Left kidney (tissue), 8 donors: ENCODE measurements at places on chromosomes 3 and 15.

GRCh38 chr3:78941587-78941986, 826.2 kb downstream of the ROBO1 start:
- no peak for DNase-seq

- DNase-seq: peak; percentile 64
Measured at GRCh38 chr3:129942296-129942695, 32.2 kb upstream of the TRH start.

DNA sequence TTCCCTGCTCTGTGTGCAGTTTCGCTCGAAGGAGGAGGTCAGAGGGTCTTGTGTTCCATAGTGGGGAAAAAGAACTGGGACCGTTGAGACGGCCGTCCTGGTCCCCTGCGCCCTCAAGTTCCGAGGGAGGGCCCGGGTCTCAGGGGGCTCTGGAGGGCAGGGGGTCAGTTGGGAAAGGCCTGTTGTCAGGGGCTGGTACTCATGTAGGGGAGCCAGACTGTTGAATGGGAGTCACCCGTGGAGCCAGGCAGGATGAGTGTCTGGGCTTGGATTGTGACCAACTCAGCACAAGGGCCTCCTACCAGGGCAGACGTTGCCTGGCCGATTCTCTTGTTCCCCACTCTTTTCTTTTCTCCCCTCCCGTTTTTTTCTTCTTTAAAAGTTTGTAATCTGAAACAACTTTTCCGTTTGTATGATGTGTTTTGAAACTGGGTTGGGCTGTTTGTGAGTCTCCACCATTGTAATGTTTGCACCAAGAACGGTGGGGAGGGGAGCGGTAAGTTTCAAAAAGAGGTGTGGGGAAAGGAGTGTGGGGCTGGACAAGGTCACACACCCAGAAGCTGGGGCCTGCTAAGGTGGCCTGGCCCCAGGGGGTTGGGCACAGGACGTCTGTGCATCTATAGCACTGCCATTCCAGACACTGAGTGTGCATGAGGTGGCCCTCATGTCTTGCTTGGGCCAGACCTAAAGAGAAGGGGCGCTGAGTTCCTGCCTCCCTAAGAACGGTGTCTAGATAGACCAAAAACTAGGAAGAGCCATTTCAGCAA, 1.1 kb downstream of the CMTM7 start:
- DNase-seq: peak; percentile 33

DNA sequence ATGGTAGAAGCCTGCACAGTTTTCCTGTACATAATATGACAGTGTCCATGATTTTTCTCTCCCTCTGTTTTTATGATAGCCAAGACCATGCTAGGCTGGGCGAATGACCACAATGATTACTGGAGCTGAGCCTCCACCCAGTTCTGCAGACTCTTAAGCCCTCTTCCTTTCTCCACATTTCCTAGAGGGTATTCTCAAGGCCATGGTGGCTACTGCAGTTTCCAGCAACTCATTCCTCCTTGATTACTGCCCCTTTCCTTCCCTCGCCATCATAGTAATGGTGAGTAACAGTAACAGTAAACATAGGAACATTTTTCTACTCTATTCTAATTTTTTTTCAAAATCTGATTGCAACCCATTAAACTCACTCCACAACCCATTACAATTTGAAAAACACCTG, 20.2 kb downstream of the TNIK start:
- DNase-seq: no peak

GRCh38 chr3:9897408-9898372, 5.0 kb upstream of the IL17RE start:
- no peak for DNase-seq

DNA sequence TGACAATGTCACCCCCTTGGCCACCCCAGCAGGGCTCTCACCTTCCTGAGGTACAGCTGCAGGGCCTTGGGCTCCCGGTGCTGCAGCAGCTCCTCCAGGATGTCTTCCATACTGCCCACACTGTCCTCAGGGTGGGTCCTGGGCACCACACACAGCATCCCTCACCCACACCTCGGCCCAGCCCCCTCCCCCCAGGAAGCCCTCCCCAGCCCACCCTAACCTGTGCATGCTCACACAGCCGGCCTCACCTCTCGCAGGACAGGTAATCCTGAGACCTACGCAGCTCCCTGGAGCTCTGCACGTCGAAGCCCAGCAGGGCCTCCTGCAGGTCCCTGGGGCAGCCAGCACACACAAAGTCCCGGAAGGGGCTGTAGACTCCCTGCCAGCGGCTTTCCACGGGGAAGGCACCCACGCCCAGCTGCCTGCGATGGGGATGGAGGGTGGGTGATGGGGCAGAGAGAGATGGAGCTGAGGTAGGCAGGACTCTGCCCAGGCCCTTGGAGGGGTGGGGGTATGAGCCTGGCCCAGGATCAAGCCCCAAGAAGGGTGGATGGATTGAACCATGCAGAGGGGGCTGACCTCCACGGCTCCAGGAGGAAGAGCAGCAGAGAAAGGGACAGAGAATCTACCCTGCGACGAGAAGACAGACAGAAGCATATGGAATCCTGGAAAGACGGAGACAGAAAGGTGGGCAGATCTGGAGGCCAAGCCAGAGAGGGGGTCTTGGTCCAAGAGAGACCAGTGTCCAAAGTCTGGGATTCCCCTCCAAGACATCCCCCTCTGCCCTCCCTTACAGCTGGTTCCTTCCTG, 16.7 kb downstream of the ALS2CL start:
- DNase-seq: no peak

- no peak for DNase-seq
Measured at GRCh38 chr15:77042955-77043920, 27.7 kb downstream of the TSPAN3 start.
